Dermis blood vessel endothelial cell (primary cell): ENCODE measurements at places on chromosomes 16 and 17. TPM values are rescaled to one million over a fixed set of nuclear protein-coding genes. Genes with fewer than 3 reads are reported as not detected.

Gene RAD51C
- 22.8 and 28.3 TPM in 2 replicates for total RNA-seq

Gene ATF7IP2
- 9.2 and 17.9 TPM in 2 replicates for total RNA-seq

Gene TNK1
- total RNA-seq = 2.2 and 3.6 TPM in 2 replicates

Gene APPBP2
- total RNA-seq = 42.0 and 57.4 TPM in 2 replicates

Gene MSLN
- 0.09 TPM in 1 of 2 replicates, not detected in the other for total RNA-seq
